ENCODE measurements at places on chromosomes 1 and 21.

DNA sequence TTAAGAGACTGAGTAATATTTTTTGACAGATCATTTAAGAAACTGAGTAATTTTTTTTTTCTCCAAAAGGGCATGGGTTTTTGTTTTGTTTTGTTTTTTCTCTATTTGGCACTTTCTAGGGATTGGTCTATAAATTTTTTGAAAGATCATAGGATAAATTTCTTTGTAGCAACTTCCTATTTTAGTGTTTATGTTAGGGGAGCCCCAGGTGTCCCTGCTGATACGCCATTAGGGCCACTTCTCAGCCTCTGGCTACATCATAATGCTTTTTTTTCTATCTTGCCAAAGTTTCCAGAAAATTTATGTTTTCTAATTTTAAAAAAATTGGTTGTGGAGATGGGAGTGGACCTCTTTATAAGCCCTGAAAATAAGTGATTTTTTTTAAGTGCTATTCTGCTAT, 2.6 kb downstream of the GABPA start:
- no peak for DNase-seq

GRCh38 chr21:42554251-42554961, 40.8 kb downstream of the SLC37A1 start:
- DNase-seq = no peak

GRCh38 chr1:229114315-229114714, 156.6 kb upstream of the RAB4A start:
- no peak for DNase-seq

DNA sequence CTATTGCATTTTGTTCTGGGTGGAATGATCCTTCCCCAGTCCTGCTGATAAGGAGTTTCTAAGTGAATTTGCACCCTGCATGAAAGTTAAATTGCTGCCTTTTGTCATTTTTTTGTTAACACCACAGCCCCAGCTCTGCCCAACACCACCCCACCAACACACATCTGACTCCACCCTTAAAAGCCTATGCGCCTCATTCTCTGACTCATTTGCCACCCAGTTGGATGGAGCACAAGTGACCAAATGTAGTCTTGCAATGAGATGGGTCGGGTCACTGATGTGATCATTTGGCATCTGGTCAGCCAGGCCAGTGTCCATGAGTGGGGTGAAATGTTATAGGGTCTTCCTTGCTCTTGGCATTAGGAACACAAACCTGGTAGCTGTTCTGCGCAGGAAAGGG, 256.8 kb downstream of the KAZN start:
- DNase-seq = no peak

GRCh38 chr1:117225931-117226330, 15.2 kb upstream of the VTCN1 start:
- DNase-seq = no peak

GRCh38 chr1:32863881-32864245, 6.8 kb downstream of the FNDC5 start:
- DNase-seq = no peak

DNA sequence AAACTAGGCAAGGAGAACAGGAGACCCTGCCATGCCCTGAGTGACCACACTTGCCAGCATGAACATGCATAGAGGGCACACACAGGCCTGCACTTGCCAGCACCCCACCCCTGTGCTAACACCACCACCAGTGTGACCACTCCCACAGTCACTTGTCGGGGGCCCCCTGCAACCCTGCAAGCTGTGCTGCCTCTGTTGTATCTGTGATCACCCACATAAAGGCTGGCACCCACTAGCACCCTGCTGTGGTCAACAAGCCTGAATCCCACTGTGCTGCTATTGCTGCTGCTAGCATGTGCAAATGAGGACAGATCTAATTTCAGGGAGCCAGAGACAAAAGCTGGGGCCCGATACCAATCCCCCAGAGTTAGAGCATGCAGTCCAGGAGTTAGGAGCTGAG, 217.7 kb downstream of the GIPC2 start:
- DNase-seq = no peak

DNA sequence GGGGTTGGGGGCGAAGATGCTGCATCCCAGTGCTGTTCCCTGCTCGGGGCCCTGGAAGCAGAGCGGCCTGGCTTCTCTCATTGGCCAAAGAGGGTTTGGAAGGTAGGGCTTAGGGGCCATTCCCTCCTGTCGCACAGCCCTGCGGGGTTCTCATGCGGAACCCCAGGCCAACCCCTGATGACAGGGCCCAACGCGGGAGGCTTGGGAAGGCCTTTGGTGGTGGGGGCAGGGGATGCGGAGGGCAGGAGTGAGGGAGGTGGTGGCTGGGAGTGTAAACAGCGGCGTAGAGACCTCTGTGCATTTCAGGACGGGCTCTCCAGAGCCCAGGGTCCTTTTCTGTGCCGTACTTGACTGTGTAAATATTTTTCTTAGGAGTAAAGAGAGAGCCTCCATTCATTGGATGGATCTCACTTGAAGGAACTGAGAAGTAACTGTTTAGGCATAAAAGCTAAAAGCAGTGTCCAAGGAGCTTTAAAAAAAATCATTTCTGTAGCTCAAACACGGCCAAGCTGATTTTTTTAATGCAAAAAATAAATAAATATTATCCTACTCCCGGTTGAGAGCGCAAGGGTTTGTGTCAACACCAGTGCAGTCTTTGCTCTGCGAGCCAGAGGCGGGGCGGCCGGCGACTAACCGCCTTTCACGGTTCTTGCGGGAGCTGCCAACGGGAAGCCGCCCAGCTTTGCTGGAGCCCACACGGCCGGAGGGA, 169.1 kb downstream of the PRDM16 start:
- no peak for DNase-seq

DNA sequence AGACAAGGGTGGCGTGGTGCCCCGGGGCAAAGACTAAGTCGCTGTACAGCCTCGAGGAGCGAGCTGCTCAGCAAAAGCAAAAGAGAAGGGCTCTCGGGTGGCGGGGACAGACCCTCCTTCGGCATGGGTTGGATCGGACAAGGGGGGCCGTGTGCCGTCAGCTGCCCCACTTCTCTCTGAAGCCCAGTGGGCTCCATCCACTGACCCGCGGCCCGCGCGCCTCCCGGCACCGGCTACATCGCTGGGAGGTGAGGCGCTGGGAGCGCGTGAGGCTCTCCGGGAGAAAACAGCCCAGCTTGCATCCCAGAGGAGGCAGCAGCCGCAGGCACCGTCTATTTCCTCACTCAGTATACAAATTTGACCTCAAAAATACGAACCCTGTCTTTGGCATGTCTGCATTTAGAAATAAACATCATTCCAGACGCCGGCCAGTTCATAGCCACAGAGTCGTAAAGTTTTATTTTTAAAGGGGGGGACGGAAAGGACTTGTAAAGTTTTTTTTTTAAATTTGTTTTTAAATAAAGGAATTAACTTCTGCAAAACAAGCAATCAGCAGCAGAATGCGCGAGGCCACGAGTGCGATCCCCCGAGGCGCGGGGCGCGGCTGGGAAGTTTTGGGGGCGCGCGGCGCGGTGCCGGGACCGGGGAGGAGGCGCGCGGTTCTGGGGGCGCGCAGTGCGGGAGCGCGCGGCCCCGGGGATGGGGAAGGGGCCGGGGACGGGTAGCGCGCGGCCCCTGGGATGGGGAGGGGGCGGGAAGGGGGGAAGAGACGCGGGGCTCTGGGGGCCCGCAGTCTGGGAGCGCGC, 689 bp upstream of the GPR137B start:
- DNase-seq = no peak

- DNase-seq = no peak
Observed at GRCh38 chr1:2930016-2930815, 91.1 kb upstream of the ACTRT2 start.

- no peak for DNase-seq
Observed at GRCh38 chr1:108107658-108108057, 92.5 kb downstream of the SLC25A24 start.

GRCh38 chr1:1436630-1437032, 1.1 kb downstream of the VWA1 start:
- DNase-seq = no peak

DNA sequence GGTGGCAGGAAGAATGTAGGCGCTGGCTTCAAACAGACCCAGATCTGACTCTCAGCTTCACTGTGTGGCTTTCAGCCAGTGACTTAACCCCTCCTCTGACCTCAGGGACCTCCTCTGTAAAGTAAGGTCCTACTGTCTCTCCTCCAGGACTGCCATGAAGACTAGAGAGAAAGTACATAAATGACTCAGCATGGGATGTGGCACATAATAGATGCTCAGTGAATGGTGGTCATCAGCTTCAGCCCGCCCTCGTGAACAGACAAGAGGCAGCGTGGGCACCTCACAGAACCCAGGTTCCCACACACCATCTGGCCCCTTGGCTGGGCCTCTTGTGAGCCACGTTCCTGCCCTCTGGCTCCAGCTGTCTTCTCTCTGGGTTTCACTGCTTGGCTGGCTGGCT, 126.0 kb downstream of the SYF2 start:
- no peak for DNase-seq

- no peak for DNase-seq
Observed at GRCh38 chr1:211735208-211736170, 60.1 kb upstream of the NEK2 start.

GRCh38 chr1:200893411-200893901, 1.2 kb upstream of the INAVA start:
- no peak for DNase-seq

DNA sequence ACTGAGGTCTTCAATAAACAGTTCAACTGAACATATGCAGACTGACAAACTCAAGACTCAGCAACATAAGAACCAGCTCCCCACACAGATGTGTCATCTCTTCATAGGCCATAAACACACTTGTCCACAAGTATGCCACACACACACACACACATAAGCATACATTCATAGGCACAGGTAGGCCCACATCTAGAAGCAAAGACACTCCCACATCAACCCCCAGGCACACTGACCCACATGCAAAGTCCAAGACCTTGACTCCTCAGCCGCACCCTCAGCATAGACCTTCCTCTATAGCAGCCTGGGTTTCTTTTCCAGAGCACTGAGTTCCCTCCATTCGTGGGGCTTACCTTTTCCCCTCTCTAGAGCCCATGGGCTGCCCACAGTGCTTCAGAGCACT, 1.4 kb downstream of the LAD1 start:
- DNase-seq = no peak

DNA sequence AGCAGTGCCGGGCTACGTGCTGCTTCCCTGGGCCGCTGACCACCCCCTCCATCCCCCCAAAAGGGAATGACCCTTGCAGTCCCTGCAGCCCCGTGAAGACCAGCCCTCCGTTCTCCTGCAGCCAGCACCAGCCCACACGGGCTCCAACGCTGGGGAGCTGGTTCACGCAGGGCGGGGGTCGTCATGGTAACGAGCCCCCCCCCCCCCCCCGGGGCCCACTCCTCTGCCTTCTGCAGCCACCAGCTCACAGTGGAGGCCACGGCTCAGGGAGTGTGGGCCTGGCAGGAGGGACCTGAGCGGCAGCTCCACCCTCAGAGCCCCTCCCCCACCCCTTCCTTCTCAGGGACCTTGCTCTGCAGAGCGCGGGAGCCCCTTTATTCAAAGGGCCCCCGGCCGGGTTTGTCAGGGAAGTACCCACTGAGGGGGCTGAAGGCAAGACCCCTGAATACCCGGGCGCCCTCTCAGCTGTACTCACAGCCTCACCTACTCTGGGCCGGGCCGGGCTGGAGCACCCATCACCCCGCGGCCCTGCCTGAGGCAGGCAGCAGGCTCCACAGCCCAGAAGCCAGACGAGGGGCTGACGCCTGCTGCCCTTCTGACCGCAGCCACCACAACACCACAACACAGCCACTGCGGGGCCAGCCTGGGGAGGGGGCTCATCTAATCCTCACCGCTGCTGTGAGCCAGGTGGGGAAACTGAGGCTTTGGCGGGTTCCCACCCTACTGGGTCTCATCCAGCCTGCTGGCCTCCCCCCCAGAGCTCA, 12.6 kb downstream of the MEGF6 start:
- DNase-seq = no peak

- no peak for DNase-seq
Observed at GRCh38 chr1:23421753-23422240, 2.8 kb downstream of the TCEA3 start.

DNA sequence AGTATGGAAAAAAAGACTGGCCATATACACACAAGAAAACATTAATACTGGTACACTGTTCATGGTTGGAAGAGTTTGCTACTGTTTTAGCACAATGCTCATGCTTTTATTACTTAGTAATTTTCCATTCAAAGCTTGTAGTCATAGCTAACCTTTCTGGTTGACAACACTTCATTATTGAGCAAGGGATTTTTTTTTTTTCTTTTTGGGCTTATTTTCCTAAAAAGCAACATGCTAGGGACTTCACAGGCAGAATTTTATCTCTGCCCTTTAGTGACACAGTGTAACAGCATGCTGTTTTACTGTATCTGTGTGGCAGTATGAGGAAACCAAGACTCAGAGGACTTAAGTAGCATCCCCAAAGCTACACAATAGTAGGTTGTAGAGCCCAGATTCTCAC, 58.5 kb downstream of the FGGY start:
- no peak for DNase-seq

DNA sequence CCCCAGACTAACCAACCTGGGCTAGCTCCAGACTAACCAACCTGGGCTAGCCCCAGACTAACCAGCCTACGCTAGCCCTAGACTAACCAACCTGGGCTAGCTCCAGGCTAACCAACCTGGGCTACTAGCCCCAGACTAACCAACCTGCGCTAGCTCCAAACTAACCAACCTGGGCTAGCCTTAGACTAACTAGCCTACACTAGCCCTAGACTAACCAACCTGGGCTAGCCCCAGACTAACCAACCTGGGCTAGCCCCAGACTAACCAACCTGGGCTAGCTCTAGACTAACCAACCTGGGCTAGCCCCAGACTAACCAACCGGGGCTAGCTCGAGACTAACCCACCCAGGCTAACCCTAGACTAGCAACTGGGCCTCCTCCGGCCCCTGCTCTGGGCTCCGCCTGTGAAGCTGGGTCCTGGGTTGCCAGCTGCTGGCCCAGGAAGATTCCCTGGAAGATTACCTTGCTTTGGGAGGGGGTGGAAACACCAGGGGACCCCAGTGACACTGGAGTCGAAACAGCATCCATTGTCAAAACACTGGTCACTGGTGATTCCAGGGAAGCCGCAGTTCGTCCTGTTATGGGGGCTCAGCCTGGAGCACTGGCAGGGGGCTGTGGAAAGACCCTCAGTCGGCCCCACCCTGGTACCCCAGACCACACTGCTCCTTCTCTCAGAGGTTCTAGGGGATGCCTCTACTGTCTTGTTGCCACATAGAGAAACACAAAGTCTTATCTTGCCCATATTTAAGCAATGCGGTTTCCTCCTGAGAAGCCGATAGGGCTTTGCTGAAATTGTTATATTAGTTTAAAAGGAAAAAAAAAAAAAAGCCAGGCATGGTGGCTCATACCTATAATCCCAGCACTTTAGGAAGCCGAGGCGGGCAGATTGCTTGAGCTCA, 1.1 kb downstream of the TFF2 start:
- DNase-seq = no peak

Measured in T-helper 1 cell (primary cell).